OCI-M1 (cell line): ENCODE measurements at places on chromosomes 16 and 17.

DNA sequence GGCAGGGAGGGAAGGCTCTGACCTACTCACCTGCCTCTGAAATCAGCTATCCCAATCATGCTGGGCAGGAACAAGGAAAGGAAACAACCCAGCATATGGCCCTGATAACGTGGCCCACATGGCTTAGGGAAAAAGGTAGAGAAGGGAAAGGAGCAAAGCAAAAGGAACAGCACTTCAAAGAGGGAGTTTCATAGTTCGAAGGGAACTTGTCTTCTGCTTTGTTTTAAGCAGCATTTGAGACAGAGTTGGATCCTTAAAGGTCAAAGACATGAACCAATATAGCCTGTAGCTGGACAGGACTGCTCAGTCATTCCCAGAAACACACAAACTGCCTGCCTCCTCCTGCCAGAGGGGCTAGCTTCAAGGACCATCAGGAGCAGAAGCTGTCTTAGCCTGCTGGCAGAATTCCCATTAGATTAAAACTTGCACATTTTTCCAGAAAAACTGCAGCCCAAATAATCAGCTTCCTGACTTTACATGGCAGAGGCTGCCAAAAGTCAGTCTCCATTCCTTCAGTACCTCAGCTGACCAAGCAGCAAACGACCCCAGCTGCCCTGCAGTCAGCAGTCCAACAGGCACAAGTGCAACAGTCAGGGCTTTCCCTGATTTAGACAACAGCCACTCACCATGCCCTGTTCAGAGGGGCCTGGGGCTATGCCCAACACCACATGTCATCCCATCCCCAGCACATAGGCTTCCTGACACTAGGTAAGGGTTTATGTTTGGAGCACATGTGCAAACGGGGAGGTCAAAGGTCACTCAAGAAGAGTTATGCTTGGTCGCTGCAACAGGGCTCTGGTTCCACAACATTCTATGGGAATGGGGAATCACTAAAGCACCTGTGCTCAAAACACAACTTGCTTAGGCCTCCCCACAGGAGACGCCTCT lies 32.5 kb downstream of the RANBP10 start:
- no peak for DNase-seq

- no peak for DNase-seq
Observed at GRCh38 chr17:29074488-29074887, 31.5 kb downstream of the PIPOX start.

DNA sequence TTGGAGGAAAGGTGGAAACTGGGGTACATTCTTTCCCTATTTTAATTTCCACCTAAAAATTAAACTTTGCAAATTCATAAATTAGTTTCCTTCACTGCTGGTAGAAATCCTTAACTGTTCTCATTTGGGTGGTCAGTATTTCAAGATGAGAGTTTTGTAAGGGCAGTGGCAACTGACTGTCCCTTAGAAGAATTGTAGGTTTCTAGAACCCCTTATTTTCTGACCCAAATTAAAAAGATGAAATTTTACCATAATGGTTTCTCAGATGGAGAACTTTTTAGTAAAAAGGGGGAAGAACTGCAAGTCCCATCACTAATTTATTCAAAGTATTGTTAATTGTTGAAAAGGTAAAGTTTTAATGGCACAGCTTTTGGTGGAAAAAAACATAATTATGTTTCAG lies 5.6 kb downstream of the IGF2BP1 start:
- DNase-seq = no peak

GRCh38 chr16:820748-821147 lies 20.2 kb upstream of the GNG13 start:
- DNase-seq = no peak

DNA sequence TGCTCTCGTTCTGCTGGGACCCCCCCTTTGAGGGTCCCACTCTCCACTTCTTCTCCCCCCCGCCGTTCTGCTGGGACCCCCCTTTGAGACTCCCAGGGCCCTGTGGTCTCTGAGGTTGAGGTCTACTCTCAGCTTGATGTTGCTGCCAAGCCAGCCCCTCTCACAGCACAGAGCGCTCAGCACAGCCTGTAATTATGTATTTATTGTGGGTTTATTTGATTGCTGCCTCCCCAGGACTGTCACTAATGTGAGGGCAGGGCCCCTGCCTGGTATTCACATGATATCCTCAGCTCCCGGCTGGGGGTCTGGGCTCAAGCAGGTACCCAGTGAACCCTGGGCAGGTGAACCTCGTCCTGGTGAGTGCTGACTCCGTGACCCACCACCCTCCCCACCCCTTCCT lies 35.4 kb downstream of the ACTG1 start:
- DNase-seq = no peak

DNA sequence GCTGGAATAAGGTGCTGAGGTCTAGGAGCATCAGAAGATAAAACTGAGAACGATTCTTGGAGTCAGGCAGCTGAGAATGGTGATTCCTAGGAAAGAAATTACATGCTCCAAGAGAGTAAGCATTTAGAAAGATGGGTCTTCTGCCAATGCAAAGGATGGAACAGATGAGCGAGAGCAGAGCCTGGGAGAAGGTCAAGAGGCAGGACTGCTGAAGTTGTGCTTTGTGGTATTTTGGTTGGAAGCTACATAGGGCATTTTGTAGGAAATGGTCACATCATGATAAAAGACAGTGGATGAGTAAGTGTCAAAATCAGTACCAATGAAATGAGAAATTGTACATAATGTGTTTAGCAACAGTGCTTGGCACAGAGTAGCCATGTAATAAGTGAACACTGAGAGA lies 1.4 kb upstream of the CRYM start:
- no peak for DNase-seq

DNA sequence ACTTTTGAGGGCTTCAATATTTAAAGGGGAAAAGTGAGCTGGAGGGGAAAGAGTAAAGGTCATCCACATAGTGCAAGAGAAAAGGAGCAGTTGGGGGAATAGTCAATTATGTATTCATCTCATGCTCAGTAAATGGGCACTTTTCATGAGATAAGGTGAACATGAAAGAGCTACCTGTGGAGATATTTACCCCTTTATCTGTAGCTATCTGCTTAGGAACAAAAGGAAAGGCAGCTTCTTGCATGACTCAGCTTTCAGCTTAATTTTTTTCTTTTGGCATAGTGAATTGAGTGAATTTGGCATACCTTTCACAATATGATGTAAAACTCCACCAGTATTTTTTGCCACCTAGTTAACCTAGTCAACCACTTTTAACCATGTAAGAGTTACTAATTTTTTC lies 26.4 kb downstream of the CPD start:
- no peak for DNase-seq

DNA sequence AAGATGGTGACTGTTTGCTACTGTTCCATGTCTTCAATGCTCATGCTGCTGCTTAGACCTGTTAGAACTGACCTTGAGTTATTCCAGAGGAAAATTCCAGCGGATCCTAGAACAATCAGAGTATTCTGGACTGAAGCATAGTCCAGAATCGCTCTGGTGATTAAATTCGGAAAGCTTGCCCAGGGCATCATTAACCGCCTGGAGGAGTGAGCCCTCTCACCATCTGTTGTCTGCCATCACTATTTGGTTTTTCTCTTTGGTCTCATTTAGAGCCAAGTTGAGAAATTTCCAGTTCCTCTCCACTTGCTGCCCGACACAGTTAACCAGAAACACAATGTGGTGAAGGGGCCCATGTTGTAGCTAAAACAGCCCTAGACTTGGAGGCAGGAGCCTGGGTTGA lies 104.1 kb downstream of the BMERB1 start:
- no peak for DNase-seq

DNA sequence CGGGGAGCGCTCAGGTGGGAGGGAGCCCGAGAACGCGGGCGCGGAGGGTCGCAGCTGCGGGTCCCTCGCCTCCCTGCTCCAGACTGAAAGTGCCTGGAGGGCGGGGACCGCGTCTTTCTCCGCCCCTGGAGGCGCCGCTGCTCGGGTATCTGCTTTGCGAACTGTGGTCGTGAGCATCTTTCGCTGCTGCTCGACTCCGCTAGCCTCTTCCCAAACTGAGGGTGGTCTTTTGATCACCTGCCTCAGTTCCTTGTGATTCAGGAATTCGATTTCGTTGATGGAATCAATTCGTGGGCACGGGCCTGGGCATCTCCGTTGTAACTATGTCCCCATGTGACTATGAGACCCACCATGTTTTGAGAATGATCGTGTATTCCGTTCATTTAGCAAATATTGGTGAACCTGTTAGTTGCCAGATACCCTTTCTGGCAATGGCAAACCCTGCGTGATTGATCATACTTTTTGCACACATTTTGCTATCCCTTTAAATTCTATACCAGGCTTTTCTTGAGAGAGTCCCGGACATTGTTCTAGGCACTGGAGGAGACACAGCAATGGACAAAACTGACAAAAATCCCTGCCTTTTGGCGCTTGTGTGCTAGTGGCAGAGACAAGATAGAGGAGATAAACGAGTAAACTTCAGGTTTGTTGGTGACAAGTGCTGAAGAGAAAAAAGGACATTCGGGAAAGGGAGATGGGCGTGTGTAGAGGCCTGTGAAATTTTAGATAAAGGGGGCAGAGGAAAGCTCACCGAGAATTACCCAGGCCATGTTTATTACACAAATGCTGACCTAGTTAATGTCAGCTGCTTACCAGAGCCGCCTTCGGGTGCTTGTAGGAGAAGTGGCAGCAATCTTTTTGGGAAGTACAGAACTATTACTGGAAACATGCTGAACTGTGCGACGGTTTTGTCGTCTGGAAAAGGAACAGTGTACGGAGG lies 948 bp downstream of the UTP18 start:
- DNase-seq = peak; percentile 63

- no peak for DNase-seq
Observed at GRCh38 chr16:13100970-13101369, 199.6 kb downstream of the SHISA9 start.

GRCh38 chr16:11411059-11411550 lies 65.8 kb downstream of the RMI2 start:
- no peak for DNase-seq

DNA sequence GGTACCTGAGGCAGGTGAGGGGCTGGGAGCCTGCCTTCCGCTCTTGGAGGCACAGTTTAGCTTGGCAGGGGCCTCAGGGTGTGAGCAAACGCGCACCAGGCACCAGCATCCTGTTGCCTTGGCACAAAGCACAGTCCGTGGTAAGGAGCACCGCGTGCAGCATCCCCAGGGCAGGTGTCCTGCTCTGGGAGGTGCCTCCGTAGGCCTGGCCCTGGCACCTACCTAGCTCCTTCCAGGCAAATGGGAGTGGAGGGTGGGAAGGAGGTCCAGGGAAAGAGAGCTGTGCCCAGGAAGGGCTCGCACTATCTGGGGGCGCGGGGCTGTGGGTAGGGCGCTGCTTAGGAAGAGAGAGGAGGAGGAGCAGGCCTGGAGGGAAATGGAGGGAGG lies 3.1 kb upstream of the GSE1 start:
- DNase-seq = no peak

- no peak for DNase-seq
Observed at GRCh38 chr17:6480303-6480675, 36.0 kb downstream of the PIMREG start.

DNA sequence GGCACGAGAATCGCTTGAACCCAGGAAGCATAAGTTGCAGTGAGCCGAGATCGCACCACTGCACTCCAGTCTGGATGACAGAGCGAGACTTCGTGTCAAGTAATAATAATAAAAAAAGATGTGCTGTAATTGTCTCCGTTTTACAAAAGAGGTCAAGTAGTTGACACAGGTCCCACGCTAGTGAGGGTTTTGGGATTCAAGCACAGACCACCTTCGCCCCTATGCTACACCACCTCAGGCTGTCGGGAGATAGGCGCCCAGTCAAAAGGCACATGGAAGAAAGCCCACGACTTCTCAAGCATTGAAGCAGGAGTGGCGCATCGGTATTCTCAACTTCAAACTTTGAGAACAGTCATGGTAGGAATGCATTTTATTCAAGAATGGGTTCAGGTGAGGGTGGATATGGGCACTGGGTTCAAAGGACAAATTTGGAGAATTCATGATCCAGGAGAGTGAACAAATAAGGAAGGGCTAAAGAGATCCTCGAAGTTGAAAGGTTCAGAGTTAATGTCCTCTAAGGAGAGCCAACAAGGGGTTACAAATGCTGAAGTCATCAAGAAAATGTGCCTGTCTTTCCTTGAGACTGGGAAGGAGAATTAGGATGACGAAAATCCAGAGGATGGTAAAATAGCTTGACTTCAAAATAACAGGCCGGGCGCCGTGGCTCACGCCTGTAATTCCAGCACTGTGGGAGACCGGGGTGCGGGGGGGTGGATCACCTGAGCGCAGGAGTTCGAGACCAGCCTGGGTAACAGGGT lies 1.4 kb upstream of the AMZ2 start:
- no peak for DNase-seq

DNA sequence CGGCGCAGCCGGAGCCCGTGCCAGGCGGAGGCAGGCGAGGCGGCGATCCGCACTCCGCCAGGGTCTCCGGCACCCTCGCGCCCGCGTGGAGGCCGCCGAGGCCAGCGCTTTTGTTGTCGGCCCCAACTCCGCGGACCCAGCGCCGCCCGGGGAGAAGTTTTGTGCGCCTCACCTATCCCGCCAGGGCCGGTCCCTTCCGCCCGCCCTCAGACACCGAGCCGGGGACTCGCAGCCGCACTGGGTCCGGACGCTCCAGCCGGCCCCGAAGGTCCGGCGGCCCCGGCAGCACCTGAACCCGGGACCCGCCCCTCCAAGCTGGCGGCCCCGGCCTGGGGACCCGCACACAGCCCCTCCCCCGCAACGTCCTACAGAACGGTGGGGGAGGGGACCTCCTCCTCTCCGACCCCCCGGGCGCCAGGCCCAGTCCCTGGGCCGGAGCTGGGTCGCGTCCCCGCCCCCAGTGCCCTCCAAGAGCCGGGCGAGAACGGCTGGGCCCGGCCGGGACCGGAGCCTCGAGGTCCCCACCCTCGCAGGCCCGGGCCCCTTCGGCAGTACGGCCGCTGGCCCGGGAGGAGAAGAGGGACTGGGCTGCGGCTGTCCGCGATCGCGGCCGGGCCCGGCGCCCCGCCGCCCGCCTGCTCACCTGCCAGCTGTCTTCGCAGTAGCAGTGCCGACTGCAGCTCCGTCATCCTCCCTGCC lies 698 bp downstream of the UBE2G1 start:
- DNase-seq = peak; percentile 69

GRCh38 chr16:80144191-80144590 lies 396.6 kb upstream of the DYNLRB2 start:
- DNase-seq = no peak

- DNase-seq = no peak
Observed at GRCh38 chr17:18235743-18236256, 10.4 kb downstream of the LLGL1 start.

DNA sequence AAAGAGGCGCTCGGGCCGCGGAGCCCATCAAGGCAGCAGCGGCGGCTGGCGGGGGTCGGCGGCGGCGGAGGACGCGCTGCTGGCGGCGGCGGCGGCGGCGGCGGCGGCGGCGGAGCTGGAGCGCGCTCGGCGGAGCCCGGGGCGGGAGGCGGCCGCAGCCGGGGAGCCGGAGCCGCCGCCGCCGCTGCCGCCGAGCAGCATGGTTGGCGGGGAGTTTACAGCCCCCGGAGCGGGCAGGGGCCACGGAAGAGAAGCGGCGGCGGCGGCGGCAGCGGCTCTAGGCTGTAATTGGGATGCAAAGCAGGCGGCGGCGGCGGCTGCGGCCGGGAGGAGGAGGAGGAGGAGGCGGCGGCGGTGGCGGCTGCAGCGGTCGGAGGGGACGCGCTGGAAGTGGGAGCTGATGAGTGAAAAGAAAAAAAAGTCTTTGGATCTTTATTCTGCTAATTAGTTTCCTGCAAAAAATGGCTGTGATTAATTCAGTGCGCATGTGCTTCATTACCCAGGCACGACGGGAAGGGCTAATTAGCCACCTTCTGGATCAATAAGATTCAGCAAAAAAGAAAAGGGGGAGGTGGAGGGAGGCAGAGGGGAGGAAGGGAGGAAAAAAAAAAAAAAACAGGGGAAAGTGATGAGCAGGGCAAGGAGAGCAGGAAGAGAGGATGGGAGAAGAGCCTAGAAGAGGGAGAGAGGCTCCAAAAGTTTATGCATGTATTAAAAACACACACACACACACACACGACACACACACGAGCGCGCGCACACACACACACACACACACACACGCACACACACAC lies 10.9 kb upstream of the ZFHX3 start:
- no peak for DNase-seq

GRCh38 chr16:51383909-51384308 lies 232.8 kb upstream of the SALL1 start:
- DNase-seq = no peak
